ENCODE measurements at places on chromosomes 13 and 19.
A peak's percentile ranks its signal among the peaks of the same experiment; 100 is the strongest.

DNA sequence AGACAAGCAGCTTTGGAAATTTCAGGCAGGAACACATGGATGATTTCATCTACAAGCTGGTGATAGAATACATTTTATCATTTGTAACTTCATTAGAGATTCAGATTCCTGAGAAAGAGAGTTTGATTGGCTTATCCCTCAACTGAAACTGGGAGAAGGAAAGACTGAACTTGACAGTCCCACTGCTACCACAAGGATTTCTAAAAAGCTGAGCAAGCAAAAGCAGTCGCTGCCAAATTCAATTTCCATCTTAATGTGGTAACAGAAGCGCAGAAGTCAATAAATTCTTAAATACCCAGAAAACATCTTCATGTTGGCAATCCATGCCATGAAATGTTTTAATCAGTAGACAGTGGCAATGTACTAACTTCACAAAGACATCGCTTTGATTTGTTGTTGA is 172.1 kb upstream of the DACH1 start:
- DNase-seq = no peak

GRCh38 chr19:31497709-31498108 is 148.5 kb upstream of the TSHZ3 start:
- no peak for DNase-seq

GRCh38 chr19:46319613-46320012 is 22.8 kb downstream of the HIF3A start:
- DNase-seq = no peak

GRCh38 chr19:49677901-49678674 is 1.0 kb downstream of the PRMT1 start:
- peak; percentile 41 for DNase-seq

- no peak for DNase-seq
Measured at GRCh38 chr19:12287958-12288500, 6.7 kb downstream of the ZNF44 start.

DNA sequence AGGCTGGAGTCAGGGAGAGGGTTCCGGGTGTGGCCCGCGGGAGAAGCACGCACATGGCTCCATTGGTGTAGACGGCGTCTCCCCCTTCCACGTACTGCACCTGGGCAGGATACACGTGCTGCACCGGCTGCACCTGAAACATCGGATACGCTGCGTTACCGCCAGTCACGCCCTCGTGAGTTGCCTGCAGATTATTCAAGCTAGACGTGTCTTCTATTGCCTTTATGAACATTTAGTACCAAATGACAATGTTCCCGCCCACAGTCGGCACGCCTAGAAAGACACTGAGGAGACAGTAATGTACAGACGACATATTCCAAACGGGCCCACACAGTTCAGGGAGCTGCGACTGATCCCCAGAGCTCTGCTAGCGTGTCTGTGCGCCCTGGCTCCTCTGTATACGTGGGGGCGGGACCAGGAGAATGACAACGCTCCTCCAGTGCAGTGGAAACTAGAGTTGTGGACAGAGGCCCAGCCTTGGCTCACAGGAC is 64.1 kb upstream of the RANBP3 start:
- no peak for DNase-seq

DNA sequence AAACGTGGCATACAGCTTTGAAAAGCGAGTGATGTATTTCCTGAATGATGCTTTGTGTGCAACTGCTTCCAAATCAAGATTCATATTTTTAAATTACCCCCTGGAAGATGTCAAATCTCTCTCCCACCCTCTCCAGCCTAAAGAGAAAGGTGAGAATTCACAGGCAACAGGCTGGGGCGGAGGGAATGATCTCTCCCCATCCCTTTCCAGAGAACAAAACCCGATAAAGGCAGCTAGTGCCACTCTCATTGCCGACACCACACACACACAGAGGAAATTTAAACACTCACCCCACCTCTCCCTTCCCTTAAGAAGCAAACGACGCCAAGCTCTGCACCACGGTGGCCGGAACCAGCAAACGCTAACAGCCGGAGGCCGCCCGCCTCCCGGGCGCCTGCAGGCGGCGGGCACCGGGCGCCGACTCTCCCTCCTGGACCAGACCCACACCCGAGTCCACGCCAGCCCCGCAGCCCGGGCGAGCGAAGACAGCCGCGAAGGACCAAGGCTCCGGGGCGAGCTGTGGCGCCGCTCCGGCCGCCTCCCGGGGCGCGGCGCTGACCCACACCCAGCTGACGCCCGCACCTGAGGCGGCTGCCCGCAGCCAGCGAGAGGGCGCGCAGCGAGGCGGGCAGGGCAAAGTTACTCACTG is 477 bp downstream of the LNX2 start:
- peak; percentile 8 for DNase-seq

DNA sequence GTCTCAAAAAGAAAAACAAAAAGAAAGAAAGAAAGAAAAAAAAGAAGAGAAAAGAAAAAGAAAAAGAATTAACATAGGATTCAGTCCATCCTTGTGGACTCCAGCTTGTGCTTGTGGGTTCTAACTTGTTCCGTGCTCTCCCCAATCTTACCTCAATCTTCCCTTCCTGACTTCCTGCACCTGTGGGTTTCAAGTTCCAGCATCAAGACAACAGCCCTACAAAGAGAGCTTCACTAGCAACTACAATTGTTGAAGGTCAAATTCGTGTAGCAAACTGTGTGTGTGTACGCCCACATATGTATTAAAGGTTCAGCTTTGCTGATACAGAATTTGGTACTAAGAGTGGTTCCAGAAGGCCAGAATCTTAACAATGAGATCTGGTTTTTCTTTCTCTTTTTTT is 25.3 kb downstream of the FXYD5 start:
- DNase-seq = no peak

DNA sequence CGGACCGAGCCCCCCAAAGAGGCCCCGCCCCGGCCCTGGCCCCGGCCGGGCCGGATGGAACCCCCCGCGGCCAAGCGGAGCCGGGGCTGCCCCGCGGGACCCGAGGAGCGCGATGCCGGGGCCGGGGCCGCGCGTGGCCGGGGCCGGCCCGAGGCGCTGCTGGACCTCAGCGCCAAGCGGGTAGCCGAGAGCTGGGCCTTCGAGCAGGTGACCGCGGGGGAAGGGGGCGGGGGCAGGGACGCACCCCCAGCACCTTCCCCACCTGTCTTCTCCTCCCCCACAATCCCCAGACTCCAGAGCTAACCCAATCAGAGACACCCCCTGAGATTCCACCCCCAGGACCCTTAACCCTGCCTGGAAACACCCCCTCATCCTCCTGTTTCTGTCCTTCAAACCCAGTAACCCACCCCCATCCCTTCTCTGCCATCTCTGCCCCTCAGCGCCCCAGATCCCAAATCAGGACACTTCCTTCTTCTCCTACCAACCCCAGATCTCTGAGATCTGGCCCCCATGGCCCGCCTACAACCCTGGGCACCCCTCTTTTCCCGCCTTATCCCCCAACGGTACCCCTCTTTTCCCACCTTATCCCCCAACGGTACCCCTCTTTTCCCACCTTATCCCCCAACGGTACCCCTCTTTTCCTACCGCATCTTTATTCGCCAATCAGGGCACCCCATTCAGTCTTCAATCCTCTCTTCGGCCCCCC is 505 bp downstream of the ZSWIM4 start:
- DNase-seq = no peak

GRCh38 chr19:32227561-32228165 is 117.7 kb upstream of the ZNF507 start:
- no peak for DNase-seq

GRCh38 chr19:5534787-5535586 is 32.8 kb downstream of the TINCR start:
- peak; percentile 6 for DNase-seq

GRCh38 chr13:80039000-80039399 is 301.9 kb downstream of the SPRY2 start:
- DNase-seq = no peak

DNA sequence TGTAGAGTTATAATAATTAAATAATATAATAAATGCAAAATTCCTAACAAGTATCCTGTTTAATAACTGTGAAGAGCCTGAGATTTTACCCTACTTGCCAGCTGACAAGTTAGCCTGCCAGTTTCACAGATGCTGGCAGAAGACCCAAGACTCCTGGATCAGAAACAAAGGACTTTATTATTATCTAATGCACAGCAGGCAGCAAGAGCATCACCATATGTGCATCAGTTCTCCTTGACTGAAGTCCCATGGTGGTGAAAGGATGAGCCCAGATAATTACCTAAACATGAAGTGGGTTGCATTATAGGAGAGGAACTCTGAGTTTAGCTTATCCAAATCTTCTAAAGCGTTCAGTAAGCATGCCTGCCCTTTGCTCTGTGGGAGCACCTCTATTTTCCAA is 39.1 kb upstream of the MTIF3 start:
- DNase-seq = no peak

DNA sequence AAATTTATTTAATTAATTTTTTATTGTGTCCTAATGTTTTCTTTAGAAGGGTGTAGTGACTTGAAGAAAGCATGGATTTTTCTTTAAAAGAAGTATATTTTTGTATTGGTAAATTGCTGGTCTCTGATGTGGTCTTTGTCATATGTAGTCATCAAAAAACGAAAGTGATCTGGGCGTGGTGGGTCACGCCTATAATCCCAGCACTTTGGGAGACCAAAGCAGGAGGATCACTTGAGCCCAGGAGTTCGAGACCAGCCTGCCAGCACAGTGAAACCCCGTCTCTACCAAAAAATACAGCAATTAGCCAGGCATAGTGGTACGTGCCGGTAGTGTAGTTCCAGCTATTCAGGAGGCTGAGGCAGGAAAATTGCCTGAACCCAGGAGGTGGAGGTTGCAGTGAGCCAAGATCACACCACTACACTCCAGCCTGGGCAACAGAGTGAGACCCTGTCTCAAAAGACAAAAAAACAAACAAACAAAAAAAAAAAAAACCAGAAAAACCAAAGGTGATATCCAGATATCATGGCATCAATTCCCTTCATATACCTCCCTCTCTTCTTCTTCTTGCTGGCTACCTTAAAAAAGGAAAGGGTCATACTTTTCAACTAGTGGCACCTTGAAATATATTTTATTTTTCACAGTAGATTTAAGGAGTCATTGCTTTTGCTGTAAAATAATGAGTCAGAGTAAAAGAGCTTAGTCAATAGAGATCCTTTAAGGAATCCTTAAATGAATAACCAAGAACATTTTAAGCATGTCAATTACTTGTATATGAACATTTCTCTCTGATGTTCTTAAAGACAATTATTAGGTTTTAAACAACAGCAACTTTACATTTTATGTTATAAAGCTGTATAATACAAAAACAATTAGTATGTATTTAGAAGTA is 19.9 kb downstream of the KCTD4 start:
- DNase-seq = no peak

DNA sequence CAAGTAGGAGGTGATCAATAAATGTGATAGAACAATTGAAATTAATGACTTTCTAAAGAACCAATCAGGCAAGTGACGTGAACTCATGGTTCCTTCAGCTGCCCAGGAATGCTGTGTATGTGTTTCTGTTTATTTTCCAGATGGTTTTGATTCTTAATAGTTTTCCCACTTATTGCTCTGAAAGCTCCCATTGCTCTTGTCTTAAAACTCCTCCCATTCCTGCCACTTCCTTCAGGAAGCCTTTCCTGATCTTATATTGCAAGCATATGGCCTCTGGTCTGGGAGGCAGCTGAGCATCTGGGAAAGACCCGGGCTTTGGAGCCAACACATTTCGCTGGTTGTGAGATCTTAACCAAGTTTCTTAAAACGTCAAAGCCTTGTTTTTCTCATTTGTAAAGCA is 17.1 kb upstream of the LATS2 start:
- no peak for DNase-seq

- DNase-seq = no peak
Measured at GRCh38 chr19:2717638-2718541, 3.3 kb downstream of the DIRAS1 start.

DNA sequence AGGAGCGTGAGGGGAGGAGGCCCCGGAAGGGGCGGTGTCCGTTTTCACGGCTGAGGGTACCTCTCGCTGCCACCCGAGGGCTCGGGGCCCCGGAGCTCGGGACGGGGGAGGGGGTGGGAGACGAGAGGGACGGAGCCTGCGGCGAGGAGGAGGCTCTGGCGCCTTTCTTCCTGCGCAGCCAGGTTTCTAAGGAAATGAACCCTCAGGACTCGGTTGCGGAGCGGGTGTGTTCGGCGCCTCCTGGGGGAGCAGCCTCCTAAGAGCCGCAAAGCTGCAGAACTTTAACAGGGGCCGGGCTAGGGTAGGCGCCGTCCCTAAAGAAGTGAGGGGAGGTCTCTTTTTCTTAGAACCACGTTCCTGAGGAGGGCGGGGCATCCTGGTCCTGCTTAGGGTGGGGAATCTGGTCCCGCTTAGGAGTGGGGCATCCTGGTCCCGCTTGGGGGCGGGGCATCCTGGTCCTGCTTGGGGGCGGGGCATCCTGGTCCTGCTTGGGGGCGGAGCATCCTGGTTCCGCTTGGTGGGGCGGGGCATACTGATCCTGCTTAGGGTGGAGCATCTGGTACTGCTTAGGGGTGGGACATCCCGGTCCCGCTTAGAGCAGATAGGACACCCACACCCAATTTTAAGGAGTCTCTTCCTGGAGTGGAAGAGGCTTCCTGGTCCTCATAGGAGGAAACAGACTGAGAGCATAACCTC is 6.2 kb downstream of the SYT5 start:
- peak; percentile 87 for DNase-seq

DNA sequence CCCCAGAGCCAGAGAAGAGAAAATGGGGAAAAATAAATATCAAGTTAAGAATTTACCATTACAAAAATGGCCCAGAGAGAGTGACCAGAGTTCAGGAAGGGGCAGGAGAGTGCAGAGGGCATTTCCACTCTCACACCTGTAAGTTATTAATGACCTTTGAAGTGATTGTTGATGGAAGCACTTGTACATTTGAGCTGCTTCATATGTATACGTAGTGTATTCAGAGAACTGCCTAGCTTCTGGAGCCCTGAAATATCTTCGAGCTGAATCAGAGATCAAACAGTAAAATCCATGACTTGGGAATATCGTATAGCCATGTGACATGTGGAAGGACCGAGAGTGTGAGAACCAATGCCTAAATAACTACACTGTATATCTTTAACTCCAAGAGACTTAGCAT is 49.2 kb upstream of the PCCA start:
- DNase-seq = no peak

- no peak for DNase-seq
Measured at GRCh38 chr19:1068009-1069001, 1.3 kb downstream of the ARHGAP45 start.

DNA sequence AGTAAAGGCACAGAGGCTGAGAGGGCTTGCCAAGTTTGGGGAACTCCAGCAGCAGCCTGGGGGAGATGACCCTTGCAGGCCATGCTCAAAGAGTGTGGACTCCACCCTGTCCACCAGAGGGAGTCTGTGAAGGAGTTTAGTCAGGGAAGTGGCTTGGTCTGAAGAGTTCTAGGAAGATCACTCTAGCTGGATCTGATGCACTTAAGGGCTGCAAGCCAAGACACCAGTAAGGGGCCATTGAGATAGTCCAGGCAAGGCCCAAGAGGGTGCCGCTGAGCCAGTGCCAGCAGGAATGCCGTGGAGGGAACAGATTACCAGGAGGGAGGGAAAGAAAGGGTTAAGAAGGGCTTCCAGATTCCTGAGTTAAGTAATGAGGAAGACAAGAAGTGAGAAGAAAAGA is 68.7 kb downstream of the ZAR1L start:
- DNase-seq = peak; percentile 4

DNA sequence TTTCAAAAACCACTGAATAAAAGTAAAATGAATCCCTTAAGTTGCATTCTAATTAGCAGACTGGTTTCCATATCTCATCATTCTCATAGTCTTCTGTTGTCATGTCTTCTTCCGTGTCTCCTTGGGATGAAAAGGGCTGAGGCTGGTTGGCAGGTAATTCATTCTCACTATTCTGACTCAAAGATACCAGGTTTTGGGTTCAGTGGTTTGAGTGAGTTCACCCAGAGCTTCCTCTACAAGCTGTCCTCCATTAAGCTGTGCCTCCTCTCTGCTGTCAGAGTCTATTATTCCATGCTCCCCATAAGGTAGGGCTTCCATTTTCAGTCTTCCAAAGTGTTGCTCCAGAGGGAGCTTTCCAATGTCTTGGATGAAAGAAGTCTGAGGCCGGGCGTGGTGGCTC is 68.3 kb downstream of the FNDC3A start:
- DNase-seq = no peak
